ENCODE measurements at places on chromosomes 12 and 14. TPM values are rescaled to one million over a fixed set of nuclear protein-coding genes. Genes with fewer than 3 reads are reported as not detected.

Gene KRT83
- 0.07 TPM for polyA plus RNA-seq

- no peak for DNase-seq
These were observed 8.3 kb downstream of the TMX1 start for GRCh38 chr14:51248016-51248987.

Gene BBOF1
- polyA plus RNA-seq: 7.5 TPM

- no peak for DNase-seq
These were observed 136.3 kb upstream of the PZP start for GRCh38 chr12:9344541-9344940.

GRCh38 chr12:50482571-50482970, 22.2 kb upstream of the DIP2B start:
- DNase-seq: no peak

GRCh38 chr12:77237896-77238295, 172.5 kb upstream of the E2F7 start:
- DNase-seq: no peak

DNA sequence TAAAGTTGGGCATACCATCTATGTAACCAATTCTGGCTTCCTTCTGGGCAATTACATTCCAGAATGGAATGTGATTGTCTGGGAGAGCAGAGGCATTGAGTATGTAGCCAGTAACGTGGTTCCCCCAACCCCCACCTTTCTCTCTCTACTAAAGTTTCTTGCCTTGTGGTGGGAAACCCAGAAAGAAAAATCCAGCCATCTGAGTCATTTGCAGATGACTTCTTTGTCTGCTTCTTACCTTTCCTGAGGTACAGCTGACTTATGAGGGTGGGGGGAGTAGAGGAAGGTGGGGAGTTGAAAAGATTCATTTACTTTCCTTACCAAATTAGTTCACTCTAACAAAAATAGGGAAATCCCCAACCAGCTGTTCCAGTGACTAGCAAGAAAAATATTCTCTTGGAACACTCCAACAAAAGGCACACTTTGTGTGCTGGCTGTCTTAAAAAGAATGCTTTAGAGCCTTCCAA, 112.1 kb upstream of the FRMD6 start:
- DNase-seq: peak; percentile 57

DNA sequence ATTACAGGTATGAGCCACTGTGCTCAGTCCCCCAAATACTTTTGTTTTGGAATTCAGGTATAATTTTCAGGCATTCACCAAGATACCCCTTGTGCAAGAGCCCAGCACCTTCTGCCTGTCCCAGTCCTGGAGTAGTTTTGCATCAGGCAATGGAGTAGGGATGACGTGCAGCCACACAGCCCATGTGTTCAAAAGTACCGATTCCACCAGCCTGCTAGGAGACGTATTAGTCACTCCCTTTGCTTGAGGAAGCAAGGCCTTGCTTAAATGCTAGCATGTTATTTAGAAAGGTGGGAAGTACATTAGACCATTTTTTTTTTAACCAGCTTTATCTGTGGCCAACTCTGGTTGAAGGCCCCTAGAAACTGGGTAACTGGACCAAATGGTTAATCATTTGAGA, 15.0 kb upstream of the GALNT16 start:
- no peak for DNase-seq

Gene OS9
- 312 TPM for polyA plus RNA-seq

- no peak for DNase-seq
These were observed 101.1 kb downstream of the B4GALNT3 start for GRCh38 chr12:560691-561390.

DNA sequence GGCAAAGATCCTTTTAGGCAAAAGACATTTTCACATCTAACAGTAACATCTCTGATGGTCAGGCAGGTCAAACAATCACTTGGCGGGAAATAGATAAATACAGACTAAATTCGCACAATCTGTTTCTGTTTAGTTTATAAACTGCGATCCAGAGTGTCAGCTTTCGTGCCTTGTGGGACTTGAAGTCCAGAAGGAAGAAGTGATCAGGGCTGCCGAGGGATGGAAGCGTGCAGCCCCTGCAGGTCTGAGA, 245 bp upstream of the BRMS1L start:
- DNase-seq: no peak

- no peak for DNase-seq
These were observed 74.7 kb downstream of the LLPH start for GRCh38 chr12:66055837-66056319.

- DNase-seq: no peak
These were observed 67.4 kb upstream of the FBRSL1 start for GRCh38 chr12:132422381-132423043.

DNA sequence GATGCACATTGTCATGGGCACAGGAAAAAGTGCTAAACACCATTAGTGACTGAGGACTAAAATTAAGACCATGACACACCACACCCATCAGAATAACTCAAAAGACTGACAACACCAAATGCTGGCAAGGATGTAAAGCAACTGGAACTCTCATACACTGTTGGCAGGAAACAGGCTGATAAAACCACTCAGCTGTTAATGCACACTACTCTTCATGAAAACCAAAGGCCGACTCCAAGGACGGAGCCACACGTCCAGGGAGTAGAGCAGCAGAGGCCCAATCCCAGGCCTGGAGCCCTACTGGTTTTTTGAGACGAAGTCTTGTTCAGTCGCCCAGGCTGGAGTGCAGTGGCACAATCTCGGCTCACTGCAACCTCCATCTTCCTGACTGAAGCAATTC, 6.4 kb downstream of the RAD52 start:
- no peak for DNase-seq

DNA sequence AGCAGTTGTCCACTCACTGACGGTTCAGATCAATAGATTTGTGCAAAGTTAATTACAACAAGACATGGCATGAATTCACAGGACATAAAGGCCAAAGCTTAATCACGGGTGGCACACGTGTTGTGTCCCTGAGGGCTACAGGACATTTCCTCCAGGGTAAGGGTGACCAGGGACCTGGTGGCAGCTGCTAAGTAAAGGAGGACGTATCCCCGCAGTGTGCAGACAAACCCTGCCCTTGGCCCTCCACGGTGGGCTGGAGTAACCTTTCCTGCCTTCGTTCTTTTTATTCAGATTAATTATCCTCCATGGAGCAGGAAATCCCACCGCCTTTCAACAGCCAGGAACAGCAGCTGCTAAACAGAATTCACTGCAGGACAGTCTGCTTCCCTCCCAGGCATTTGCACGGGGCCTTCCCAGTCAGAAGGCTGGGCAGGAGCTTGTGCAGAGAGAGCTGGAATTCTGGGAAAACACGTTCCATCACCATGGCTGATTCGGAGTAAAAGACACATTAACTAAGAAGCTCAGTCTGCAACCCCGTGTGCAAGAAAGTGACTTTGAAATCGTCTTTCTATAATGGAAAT, 289.9 kb upstream of the SFSWAP start:
- DNase-seq: no peak

- DNase-seq: no peak
These were observed 288.5 kb upstream of the RTL1 start for GRCh38 chr14:101191721-101192660.

GRCh38 chr12:88562846-88563582, 17.3 kb downstream of the KITLG start:
- no peak for DNase-seq

- DNase-seq: no peak
These were observed 9.5 kb downstream of the ACIN1 start for GRCh38 chr14:23085458-23085857.

GRCh38 chr12:132433641-132434395, 56.1 kb upstream of the FBRSL1 start:
- no peak for DNase-seq

DNA sequence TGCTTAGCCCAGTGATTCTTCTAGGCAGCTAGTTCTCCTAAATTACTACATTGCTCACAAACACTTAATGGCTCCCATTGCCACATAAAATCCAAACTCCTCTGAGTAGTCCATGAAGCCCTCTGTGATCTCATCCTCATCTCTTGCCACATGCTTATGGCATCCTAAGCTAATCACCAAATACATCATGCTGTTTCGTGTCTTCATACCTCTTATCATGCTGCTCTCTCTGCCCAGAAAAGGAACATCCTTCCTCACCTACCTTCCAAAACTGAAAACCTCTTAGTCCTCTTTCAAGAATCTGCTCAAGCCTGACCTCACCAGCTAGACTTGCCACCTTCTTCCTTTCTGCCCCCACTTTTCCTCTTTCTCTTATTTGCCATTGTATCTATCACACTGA, 108.5 kb downstream of the DUSP6 start:
- no peak for DNase-seq

- no peak for DNase-seq
These were observed 13.2 kb upstream of the COL2A1 start for GRCh38 chr12:48017496-48017895.

DNA sequence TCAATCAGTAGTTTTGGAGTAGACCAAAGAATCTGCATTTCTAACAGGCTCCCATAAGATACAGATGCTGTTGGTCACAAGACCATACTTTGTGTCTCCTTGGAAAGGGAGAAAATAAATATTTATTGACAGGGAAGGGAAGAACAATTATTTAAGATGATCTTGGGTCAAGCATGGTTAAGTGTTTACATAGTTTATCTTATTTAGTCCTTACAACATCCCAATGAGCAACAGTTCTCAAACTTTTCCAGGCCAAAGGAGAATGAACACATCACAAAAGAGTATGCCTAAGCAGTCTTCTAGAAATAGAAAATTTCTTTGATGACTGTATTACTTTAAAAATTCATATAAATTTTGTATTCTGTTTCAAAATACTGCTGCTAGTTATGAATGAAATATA, 8.8 kb downstream of the LPCAT3 start:
- no peak for DNase-seq

Gene NGB
- not detected for polyA plus RNA-seq
